ENCODE measurements at places on chromosomes 11 and 22.
A peak's percentile ranks its signal among the peaks of the same experiment; 100 is the strongest.

GRCh38 chr11:130034236-130034635, 31.6 kb upstream of the PRDM10 start:
- DNase-seq: no peak

GRCh38 chr11:31959716-31960115, 131.2 kb upstream of the RCN1 start:
- DNase-seq: no peak

DNA sequence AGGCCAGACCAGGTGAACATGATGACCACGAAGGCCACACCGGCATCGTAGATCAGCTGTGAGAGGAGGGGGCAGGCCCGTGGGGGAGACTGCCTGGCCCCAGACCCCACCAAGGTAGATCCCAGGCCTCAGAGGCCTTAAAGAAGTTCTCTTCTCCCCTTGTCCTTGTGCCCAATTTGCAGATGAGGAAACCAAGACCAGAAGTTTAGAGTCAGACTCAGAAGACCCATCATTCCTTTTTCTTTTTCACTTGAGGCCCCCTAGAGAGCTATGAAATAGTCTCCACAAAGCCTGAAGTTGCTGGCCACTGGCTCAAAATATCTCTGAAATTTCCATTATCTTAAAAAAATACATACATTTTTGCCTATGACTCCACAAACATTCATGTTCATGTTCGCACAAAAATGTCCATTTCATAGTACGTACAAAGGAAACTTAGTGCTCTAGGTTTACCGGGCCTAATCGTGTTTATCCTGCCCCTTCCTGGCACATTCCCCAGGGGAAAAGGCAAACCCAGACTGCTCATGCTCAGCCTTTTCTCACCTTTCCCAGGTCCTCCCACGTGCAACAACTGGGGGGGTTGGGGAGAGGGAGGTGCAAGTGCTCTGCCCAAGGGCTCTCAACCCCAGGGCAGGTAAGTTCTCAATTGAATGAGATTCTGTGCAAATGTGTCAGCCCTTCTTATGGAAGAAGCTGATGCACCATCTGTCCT, 19.2 kb downstream of the SLC43A1 start:
- peak; percentile 70 for DNase-seq

- DNase-seq: no peak
Measured at GRCh38 chr22:23169043-23169406, 11.3 kb upstream of the BCR start.

GRCh38 chr11:76169473-76169896, 36.8 kb downstream of the WNT11 start:
- no peak for DNase-seq

DNA sequence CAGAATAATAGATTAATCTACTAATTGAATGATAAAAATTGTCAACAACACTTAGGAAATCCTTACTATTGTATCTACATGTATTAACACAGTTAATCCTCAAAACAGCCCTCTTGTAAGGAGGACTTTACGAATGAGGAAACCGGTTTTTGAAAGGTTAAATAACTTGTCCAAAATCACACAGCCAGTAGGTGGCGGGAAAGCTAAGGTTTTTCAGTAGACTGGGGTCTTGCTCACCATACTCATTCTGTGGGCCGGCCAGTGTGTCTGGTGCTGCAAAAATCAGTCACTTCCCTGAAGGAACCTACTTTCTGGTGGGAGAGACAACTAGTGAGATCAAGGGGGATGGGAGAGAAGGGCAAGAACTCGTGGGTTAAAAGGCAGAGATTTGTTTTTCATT, 3.8 kb downstream of the DCPS start:
- no peak for DNase-seq

- no peak for DNase-seq
Measured at GRCh38 chr22:46842606-46843005, 80.2 kb downstream of the TBC1D22A start.

- no peak for DNase-seq
Measured at GRCh38 chr11:6556139-6556949, 47.1 kb downstream of the RRP8 start.

DNA sequence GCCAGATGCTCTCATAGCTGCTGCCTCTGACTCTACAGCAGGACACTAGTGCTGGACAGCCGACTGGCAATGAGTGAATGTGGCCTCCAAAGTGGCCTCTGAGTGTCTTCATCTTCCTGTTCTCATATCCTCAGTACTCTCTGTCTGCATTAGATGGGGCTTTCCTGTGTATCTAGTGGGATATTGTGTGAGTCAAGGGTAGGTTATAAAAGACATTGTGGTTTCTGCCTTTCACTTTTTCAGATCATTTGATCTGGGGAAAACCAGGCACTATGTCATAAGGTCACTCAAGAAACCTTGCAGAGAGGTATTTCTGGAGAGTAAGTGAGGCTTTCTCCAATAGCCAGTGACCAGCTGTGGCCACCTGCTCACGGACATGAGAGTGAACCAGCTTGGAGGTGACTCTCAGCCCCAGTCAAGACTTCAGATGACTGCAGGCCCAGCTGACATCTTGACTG, 333.6 kb upstream of the NCAM1 start:
- DNase-seq: no peak

DNA sequence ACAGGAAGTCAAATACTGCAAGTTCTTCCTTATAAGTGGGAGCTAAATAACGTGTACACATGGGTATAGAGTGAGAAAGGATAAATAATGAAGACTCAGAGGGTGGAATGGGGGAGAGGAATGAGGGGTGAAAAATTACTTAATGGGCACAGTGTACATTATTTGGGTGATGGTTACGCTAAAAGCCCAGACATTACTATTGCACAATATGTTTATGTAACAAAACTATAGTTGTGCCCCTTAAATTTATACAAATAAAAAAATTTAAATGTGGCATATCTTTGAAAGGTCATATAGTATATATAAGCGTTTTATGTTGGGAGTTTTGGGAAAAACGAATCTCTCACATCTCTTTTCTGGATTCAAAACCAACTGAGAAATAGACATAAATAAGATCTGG, 96.1 kb downstream of the KIF18A start:
- DNase-seq: no peak

- no peak for DNase-seq
Measured at GRCh38 chr11:128086794-128087193, 500.6 kb downstream of the ETS1 start.

- no peak for DNase-seq
Measured at GRCh38 chr11:117417342-117417741, 89.7 kb downstream of the CEP164 start.

- DNase-seq: no peak
Measured at GRCh38 chr11:128579798-128580504, 7.4 kb downstream of the ETS1 start.

- no peak for DNase-seq
Measured at GRCh38 chr11:16893456-16894066, 120.7 kb downstream of the PLEKHA7 start.
